Uterus (tissue), 4 donors: ENCODE measurements at places on chromosomes 6 and 20. TPM values are rescaled to one million over a fixed set of nuclear protein-coding genes. Genes with fewer than 3 reads are reported as not detected.

Gene ADGRB3
- 5.3 TPM for total RNA-seq

GRCh38 chr20:36272547-36273220 is 33.5 kb upstream of the DLGAP4 start:
- no peak for DNase-seq

Gene ZDHHC14
- 5.6 TPM for total RNA-seq

Gene IL17F
- total RNA-seq: not detected

GRCh38 chr20:18287546-18287914 is 797 bp upstream of the ZNF133 start:
- DNase-seq: peak; percentile 21

Gene SYCP2
- 22.5 TPM for total RNA-seq

GRCh38 chr6:27238010-27238983 is 9.2 kb upstream of the PRSS16 start:
- no peak for DNase-seq

- no peak for DNase-seq
Measured at GRCh38 chr6:97594844-97595243, 311.8 kb upstream of the MMS22L start.

Gene SCUBE3
- total RNA-seq: 0.61 TPM

DNA sequence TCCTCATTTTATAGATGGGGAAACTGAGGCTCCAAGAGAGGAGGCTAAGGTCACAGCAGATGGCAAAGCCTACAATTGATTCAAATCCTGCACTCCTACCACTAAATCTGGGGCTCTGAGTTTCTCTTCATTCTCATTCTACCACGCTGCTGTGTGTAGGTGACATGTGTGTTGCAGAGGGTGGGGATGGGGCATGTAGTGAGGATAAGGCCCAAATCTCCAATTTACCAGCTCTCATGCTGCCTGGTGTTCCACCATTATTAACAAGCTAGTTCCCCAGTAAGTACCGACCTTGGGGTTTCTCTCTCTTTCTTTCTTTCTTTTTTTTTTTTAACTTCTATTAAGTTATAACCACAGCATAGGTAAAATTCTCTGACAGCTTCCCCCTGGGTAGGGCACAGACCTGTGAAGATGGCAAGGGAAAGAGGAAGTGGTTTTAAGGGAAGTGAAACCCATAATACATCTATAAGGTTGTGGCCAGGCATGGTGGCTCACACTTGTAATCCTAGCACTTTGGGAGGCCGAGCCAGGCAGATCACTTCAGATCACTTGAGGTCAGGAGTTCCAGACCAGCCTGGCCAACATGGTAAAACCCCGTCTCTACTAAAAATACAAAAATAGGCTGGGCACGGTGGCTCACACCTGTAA is 13.0 kb upstream of the MATN4 start:
- DNase-seq: no peak

Gene MLIP
- total RNA-seq: not detected

GRCh38 chr6:106939848-106940247 is 34.7 kb downstream of the CD24 start:
- DNase-seq: no peak

Gene SLC22A16
- total RNA-seq: 10.8 TPM

GRCh38 chr20:3000852-3001523 is 42.4 kb upstream of the GNRH2 start:
- no peak for DNase-seq

- no peak for DNase-seq
Measured at GRCh38 chr6:80548532-80548931, 442.1 kb downstream of the BCKDHB start.
